ENCODE measurements at places on chromosomes 12 and 14.

DNA sequence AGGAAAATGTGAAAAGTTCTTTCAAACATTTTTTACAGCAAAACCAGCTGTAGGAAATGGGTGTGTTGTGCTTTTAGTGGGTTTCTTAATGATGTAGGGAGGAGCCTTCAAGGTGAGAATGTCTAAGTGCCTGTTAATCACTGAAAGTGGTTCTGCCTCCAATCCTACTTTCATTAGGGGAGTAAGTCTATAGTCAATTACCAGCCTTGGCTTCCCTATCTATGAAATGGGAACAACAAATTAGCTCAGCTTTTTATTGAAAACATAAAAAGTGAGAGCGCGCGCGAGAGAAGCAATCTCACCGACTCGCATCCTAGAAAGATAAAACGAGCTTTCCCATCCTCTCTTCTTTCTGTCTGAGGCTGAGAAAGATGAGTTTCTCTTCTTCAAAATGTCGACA lies 140.0 kb upstream of the LHX5 start:
- DNase-seq: no peak

- peak; percentile 91 for DNase-seq
These were observed at the start of gene SLC2A3 for GRCh38 chr12:7935590-7936581. SLC2A3 (minus strand) TSS chr12:7936187; CDS start chr12:7936034, 153 bp downstream.

DNA sequence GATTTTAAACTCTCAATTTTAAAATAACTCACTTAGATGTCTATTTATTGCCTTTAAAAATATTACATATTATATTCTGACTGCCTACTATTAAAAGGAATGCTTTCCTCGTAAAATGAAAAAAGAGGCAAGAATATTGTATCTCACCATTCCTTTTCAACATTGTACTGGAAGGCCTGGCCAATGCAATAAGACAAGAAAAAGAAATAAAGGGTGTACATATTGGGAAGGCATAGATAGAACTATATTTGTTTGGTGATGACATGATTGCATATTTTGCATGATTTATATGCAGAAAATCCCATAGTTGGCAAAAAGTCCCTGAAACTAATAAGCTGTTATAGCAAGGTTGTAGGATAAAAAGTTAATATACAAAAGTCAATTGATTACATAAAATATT lies 474.6 kb upstream of the ATP2B1 start:
- DNase-seq: no peak

- no peak for DNase-seq
These were observed 169.8 kb downstream of the BTG1 start for GRCh38 chr12:91975891-91976290.

DNA sequence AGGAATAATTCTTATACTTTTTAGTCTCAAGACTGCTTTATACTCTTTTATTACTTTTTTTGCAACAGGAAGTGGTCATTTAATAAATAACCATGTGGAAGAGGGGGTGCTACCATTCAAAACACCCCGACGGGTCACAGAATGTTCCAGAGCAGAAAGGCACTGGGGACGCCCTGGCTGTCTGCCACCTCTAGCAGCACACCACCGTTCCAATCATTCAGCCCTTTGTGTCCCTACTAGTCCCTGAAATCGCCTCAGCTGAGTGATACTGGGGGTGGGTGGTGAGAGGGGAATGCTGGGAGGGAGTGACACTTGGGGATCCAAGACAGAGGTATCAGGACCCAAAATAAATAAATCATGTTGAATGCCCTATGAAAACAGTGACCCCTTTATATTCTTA lies 52.4 kb downstream of the MON2 start:
- no peak for DNase-seq

GRCh38 chr14:87628129-87628528 lies 364.9 kb downstream of the GALC start:
- DNase-seq: no peak
